Midbrain (tissue), 1 donor: ENCODE measurements at places on chromosomes 5 and 9.

- DNase-seq = no peak
These were observed 49.4 kb upstream of the COL5A1 start for GRCh38 chr9:134592018-134592818.

- no peak for DNase-seq
These were observed 169.4 kb downstream of the TRPM3 start for GRCh38 chr9:70951749-70952727.

GRCh38 chr5:41876678-41877077 lies 6.5 kb upstream of the OXCT1 start:
- DNase-seq = no peak

- DNase-seq = no peak
These were observed 27.9 kb upstream of the CEMIP2 start for GRCh38 chr9:71796100-71796767.

DNA sequence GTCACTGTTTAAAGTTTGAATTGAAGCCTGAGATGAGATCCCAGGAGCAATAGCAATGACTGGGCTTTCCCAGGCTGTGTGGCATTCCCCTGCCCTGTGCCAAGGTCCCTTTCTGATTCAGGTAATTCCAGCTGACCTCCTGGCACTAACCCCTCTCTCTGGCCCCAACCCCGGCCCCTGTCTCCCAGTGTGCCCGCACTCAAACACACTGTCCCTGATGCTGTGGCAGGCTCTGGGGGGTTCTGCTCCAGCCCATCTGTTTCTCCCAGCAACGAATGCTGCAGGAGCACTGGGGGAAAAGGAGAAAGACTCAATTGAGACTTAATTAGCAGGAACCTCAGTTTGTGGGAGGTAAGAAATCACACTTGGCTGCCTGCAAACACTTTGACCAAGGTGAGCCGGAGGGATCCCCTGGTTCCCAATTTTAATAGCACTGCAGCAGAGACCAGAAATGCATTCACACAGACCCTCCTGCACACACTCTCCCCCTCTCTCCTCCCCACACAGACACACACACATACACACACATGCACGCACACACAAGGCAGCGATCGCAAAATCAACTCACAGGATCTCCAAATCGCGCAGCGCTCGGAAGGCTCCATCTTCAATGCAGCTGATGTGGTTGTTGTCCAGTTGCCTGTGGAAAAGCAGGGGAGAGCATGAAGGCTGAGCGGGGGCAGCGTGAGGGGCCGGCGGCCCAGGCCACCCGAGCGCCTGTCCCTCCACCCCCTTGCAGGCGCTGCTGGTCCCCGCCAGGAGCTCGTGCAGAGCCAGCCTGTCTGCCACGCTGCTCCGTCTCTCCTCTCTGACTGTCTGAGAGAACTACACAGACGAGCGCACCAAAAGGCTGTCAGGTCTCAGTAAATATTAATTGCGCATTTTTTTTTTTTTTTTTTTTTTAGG lies 265.1 kb upstream of the PANK3 start:
- no peak for DNase-seq

DNA sequence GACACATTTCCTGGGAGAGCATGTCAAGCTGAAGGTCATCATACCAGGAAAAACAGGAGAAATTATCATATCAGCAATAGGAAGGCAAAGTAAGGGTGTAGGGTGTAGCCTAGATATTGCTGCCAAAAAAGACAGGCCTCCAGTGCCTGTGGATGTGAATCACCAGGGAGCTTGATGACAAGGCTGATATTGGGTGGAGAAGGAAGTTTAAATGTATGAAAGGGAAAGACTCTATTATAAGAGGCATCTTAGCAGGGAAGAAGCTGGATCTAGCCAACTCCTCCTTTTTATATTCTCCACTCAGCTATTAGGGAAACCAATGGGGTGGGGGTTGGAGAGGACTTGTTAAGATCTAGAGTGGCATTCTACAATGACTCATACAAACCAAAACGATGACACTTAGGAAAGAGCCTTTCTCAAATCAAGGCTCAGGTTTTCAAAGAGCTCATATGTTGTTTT lies 13.4 kb upstream of the TXNDC8 start:
- DNase-seq = no peak

DNA sequence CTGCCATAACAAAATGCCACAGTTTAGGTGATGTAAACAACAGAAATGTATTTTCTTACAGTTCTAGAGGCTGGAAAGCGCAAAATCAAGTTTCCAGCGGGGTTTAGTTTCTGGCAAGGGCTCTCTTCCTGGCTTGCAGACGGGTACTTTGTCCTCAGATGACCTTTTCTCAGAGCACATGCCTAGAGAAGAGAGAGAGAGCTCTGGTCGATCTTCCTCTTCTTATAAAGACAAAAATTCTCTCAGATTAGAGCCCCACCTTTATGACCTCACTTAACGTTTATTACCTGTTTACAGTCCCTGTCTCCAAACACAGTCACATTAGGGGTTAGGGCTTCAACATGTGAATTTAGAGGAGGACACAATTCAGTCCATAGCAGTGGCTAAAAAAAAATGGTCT lies 119.7 kb downstream of the CETN3 start:
- DNase-seq = no peak

GRCh38 chr5:33753704-33754103 lies 138.1 kb downstream of the ADAMTS12 start:
- DNase-seq = no peak

GRCh38 chr9:97039514-97039860 lies 545 bp upstream of the CTSV start:
- no peak for DNase-seq

- no peak for DNase-seq
These were observed 59.1 kb upstream of the ENTREP1 start for GRCh38 chr9:69265891-69266290.

DNA sequence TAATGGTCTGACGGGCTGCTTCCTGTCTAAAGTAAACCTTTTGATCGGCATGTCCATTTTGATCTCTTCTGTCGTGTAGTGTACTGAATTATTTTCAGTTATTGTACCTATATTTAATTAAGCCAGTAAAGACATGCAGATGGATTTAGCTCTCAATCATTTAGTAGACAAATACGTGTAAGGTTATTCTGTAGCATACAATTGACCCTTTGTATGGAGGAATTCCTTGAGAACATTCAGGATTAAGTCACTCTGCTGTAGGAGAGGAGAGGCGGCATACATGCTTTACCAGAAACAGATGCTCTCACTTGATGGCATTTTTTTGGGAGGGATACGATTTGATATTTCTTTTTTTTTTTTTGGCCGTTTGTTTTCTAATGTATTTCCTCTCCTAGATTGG lies 141.0 kb downstream of the PBX3 start:
- no peak for DNase-seq

DNA sequence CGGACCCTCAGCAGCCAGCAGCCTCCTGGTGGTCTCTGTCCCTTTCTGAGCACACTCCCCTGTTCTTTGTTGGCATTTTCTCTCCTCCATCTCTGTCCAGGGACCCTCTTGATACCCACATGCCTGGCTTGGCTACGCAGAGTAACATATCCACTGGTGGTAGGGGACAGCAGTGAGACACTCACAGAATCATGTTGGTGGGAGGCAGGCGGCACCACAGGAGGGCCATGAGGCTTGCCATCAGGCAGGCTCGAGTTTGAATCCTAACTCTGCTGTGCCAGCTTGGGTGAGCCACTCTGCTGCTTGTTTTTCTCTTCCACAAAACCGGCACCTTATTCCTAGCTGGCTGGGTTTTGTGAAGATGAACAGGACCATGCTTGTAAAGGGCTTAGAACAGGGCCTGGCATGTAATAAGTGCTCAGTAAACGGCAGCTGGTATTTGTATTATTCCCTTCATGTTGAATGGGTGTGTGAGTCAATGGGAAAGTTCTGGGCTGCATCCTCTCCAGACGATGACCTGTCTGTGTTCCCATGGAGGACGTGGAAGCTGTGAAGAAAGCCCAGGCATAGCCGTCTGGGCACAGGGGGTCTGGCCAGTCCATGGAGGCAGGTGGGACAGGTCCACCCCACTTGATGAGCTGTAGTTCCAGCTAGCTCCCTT lies 2.3 kb downstream of the COL27A1 start:
- DNase-seq = no peak

GRCh38 chr5:113489299-113489698 lies 1.0 kb upstream of the MCC start:
- DNase-seq = no peak

- no peak for DNase-seq
These were observed 169.2 kb downstream of the SAXO1 start for GRCh38 chr9:18863791-18864190.

- no peak for DNase-seq
These were observed 43.4 kb downstream of the UBE2R2 start for GRCh38 chr9:33860200-33860871.

GRCh38 chr5:133924221-133924920 lies 44.1 kb downstream of the C5orf15 start:
- DNase-seq = no peak

GRCh38 chr5:177982072-177982727 lies 13.8 kb downstream of the PROP1 start:
- no peak for DNase-seq

- peak; percentile 6 for DNase-seq
These were observed at the start of gene TGFBI for GRCh38 chr5:136028782-136029742. Gene TGFBI (plus strand): TSS chr5:136028988. CDS start chr5:136029056, 68 bp downstream.

DNA sequence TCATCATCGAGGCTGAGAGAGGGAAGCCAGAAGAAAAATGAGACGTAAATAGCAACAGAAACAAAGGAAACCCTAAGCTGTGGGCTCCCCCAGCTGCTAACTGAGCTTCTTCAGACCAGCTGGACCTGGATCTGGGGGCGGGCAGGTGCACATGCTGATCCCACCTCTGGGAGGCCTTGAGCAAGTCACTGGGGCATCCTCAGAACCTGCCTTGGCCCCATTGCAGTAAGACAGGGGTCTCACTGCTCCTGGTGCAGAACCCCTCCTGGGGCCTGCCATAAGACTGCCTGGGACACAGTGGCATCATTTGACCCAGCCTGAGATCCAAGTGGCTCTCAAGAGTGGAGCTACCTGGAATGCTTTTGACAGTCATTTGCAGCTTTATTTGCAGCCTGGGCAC lies 77.4 kb downstream of the PHF2 start:
- DNase-seq = no peak

DNA sequence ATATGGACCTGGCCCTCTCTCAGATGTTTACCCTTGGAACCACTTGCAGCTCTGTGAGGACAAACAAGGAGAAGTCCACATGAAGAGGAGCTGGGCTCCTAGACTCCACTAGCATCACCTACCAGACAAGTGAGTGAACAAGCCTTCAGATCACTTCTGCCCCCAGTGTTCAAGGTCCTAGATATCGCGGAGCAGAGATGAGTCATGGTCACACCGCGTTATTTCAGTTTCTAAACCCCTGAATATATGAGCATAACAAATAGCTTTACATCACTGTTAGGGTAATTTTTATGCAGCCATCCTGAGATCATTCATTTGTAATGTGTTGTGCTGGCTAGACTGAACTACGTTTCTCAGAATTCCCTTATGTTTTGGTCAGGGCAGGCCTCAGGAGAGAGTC lies 77.0 kb upstream of the DAP start:
- DNase-seq = no peak

- DNase-seq = no peak
These were observed 146.4 kb upstream of the SMIM23 start for GRCh38 chr5:171639205-171639621.

DNA sequence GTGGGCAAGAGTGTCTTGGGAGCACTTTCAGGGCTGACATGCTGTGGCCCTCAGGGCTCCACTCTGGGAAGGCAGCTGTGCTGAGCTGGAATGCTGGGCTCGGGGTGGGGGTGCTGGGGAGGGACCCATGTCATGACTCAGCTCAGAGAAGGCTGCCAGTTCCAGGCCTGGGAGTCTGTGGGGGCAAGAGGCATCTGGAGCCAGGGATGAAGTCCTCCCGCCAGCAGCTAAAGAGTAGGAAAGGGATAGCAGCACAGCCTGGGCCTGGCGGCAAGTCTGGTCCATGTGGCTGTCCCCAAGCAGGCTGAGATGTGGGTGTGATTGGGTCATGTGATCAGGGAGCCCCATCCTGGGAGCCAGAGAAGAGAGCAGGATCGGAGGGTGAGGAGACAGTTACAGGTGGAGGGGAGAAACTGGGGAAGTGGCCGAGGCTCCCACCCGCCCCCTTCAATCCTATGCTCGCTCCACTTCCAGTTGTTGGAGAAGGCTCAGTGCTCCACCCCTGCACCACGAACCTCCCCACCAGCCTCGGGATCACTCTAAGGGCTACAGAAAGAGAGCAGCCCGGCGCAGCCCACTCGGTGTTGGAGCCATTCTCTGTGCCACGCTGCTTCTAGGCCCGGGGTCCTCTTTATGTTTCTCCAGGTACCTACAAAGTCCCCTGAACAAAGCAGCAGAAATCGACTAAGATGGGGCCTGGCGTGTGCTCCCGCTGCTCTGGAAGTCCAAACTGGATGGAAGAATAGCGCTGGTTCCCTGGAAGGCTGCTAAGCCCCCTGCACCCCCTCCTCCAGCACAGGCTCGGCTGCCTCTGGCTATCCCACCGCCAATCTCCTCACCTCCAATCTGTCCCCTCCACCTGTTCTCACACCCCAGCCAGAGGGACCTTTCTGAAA lies 12.0 kb downstream of the PDGFRB start:
- no peak for DNase-seq

- DNase-seq = no peak
These were observed 89.3 kb upstream of the ALDH1A1 start for GRCh38 chr9:73042155-73042554.

- no peak for DNase-seq
These were observed 373.4 kb downstream of the GADD45G start for GRCh38 chr9:89978185-89978584.

- no peak for DNase-seq
These were observed 738.2 kb downstream of the SEMA5A start for GRCh38 chr5:8807636-8808035.

DNA sequence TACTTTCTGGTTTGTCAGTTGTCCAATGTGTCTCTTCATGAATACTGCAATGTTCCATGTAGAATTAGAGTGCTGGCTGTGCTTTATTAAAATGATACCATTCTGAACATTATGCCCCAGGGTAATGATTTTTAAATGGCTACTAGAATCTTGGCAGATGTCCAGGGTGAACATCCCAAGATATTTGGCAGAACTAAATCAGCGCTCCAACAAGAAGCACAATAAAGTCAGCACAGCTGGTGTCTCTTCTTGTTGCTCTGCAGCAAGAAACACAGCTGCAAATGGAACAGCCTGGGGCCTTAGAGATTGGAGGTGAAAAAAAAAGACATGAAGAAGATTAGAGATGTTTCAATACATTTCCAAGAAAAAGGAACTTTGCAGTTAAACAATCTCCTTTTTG lies 248.3 kb downstream of the CDH18 start:
- DNase-seq = no peak

- DNase-seq = no peak
These were observed 24.1 kb downstream of the PSMD5 start for GRCh38 chr9:120818595-120818994.

DNA sequence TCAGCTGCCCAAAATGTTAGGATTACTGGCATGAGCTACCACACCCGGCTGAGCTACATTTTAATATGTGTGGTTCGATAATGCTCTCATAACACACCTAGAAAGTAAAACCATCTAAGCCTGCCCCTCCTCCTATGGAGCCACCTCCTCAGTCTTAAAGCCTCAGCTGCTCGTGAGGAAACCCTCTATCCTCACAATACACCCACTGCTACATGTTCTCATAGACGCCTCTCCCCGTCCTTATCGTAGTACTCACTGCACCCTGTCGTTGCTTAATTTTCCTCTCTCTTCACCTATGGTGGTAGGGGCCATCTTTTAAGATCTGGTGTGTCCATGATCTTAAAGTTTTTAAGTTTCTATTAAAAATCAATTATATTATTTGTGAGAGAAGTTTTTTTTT lies 72.9 kb downstream of the RCL1 start:
- DNase-seq = no peak
